Stimulated activated CD8-positive, alpha-beta memory T cell treated with anti-CD3 and anti-CD28 coated beads, Interleukin-7, amount 100 ng/mL, for 24 hours (primary cell): ENCODE measurements at places on chromosomes 5 and 9.

DNA sequence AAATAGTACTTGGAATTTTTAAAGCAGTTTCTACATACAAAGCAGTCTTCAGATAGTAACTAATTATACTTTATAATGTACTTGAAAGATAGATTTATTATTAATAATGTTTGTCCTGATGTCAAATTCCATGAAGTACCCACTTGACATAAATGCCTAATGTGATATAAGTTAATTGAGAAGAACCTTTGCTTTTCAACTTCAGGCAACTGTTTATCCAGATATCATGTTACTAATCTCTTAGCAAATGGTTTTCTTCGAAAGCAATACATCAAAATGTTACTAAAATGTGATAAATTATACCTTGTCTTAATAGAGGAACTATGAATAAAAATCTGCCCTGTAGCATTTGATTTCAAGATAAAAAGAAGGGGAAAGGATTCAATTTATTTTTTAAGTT is 146.8 kb upstream of the FBXL17 start:
- DNase-seq: no peak

- DNase-seq: no peak
Measured at GRCh38 chr9:13387734-13388067, 108.2 kb upstream of the MPDZ start.

GRCh38 chr9:91117959-91118703 is 243.6 kb downstream of the AUH start:
- DNase-seq: no peak

DNA sequence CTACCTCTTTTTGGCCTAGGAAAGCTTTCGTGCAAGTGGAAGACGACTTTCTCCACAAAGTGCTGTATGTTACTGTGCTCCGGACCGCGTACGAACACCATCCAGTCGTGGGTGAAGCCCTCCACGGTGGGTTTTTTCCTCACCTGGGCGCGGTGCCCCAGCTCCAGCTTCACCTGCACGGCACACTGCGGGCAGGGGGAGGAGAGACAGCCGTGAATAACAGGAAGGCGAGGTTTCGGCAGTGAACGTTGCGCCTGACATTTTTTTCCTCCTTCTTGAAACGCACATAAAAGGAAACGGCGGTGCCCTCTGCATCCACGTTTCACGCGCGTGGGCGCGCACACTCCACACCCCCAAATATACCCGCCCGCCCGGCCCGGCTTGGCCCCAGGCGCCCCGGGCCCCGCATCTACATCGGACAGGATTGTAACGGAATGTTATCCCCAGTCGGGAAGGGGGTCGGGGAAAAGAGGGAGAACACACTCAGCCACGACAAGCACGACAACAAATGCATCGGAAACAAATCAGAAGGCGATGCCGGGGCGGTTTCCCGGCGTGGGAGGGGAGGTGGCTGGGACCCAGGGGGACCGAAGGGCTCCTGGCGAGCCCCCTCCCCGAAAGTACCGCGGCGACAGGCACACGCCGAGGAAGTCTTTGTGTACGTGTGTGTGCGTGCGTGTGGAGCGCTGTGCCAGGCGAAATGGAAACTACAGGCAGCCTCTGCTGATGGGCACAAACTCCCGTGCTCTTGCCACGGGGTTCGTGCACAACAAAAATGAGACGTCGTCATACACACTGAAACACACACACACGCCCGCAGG is 1.4 kb downstream of the MLLT3 start:
- peak; percentile 18 for DNase-seq

DNA sequence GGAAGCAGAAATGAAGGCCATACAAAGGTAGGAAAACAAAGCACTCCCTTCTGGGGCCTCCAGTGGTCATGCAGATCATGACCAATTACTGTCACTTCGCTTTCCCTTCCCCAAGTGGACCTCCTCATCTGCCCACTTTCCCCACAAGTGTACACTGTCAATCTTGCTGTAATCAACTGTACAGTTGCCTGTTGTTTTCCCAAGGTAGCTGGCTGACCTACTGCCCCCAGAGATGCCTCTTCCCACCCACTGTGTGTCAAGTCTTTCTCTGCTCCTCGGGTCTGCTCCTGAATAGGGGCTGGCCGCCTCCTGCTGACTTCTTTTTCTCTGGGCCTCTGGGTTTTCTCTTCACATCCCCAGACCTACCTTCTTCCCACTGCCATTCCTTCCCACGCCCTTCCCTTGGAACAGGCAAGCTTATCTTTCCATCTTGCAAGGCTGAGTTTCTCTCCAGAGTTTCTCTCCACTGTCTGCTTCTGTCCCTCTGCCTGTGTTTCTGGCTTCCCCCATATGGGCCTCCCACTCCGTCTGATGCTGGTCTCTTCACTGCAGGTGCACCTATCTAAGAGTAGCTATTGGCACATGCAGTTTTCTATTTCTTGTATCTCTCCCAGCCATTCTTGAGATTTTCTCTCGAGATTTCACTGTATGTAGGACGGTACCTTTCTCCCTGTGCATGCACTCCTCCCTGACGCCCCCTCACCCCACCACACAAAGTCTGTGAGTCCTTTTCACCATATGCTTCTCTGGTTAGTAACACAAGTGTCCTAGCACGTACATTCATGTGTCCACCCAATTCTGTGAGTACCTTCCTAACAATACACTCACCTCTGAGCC is 2.4 kb downstream of the ELL2 start:
- DNase-seq: no peak

DNA sequence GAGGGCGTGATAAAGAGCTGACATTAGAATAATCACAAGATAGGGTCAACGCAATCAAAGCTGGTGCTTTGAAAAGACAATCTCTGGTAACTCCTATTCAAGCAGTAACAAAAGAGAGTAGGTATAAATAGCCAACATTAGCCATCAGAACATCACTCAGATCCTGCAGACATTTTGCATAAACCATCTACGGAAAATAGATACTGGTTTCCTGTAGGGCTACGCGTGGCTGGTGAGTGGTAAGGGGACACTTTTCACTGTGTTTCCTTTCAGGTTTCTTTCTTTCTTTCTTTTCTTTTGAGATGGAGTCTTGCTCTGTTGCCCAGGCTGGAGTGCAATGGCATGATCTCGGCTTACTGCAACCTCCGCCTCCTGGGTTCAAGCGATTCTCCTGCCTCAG is 22.3 kb downstream of the TTF1 start:
- DNase-seq: no peak

DNA sequence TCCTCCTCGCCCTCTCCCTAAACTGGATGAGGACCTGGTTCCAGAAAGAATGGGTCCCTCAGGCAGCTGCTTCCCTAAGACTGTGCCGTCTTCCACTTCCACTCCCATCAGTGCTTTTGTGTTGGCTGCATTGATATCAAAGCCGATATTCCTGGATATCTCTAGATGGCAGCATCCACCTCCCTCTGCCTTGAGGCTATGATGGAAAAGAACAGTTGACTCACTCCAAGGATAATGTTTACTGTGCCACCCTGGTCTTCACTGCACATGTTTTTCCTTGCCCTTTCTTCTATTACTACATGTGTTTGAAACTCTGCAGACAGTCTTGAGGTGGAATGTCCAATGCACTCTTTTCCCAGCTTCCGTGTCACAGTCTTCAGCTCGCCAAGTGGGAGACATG is 211.6 kb downstream of the MAST4 start:
- DNase-seq: no peak

DNA sequence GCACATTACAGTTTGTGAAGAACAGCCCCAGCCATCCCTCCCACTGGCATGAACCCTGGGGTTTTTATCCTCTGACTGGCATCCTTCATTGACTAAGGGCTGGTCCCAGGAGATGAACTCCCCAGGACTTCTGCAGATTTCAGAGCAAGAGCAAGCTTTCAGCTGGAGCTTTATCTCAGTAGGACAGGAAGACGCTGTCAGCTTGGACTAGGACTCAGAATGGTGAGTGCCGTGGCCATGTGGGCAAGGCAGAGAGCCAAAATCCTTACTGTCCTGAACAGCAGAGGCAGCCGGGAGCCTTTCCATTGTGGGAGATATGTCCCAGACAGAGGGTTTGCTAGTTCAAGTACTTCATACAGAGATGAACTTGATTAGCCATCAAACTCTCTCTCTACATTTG is 3.2 kb upstream of the ACOT12 start:
- no peak for DNase-seq

- no peak for DNase-seq
Measured at GRCh38 chr9:70553707-70554673, 139.5 kb upstream of the KLF9 start.

DNA sequence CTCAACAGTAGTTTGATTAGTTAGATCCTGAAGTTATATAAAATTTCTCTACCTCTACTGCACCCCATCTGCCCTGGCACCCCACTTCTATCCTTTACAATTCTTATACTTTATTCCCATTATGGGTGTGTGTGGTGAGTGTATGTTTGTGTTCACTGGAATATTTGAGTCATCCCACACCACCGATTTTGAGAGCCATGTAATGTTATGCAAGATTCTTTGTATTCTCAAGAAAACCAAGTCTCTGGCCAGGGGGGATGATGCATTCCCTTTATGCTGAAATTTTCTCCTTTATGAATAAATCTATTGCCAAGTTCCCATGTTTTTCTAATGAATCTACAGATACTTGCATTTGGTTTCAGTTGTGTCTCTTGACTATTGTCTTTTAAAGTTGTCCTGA is 266.8 kb downstream of the ARHGEF28 start:
- DNase-seq: no peak

DNA sequence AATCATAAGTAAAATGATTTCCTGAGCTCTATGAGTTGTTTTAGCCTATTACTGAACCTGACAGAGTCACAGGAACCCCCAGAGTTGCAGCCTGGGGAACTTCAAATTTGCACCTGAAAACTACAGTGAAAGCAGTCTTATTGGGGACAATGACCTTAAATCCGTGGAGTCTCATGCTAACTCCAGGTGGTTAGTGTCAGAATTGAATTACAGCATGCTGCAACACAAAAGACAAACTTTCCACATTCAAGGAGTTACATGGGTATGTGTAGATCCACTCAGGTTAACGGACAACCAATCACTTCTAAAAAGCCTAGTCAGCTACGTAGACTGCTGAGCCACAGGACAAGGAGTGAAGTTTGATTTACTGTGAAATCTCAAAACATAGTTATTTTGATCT is 49.7 kb downstream of the PLPP1 start:
- no peak for DNase-seq

GRCh38 chr5:175282611-175283225 is 161.3 kb downstream of the DRD1 start:
- DNase-seq: no peak

GRCh38 chr5:6405591-6405990 is 27.2 kb upstream of the MED10 start:
- no peak for DNase-seq

DNA sequence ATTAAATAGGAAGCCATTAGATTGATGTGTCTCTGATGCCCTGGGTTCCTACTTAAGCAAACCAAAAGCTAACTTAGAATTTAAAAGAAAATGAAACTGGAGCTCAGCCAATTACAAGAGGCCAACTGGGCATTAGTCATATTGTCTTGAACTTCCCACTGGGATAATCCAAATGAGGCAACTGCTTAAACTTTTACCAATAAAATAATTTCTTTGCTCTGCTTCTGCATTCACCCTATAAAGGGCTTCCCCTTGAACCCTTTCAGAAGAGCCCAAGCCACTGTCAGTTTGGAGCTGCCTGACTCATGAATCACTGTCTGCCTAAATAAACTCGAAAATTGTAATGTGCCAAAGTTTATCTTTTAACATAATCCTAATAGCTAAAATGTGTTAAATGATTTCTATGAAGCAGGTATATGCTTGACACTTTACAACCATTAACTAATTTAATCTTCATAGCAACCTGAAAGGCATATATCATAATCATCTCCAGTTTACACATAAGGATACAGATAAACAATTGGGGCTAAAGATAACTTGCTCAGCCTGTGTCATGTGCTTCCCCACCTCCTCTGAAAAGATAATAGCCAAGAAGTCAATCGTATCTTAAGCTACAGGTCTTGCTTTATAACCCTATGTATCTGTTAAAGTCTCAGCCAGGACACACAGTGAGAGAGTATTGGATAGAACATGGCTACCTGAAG is 11.5 kb downstream of the GPR150 start:
- no peak for DNase-seq

- DNase-seq: no peak
Measured at GRCh38 chr9:133087429-133088145, 25.8 kb downstream of the CEL start.
